ENCODE measurements at places on chromosomes 11 and 22.

DNA sequence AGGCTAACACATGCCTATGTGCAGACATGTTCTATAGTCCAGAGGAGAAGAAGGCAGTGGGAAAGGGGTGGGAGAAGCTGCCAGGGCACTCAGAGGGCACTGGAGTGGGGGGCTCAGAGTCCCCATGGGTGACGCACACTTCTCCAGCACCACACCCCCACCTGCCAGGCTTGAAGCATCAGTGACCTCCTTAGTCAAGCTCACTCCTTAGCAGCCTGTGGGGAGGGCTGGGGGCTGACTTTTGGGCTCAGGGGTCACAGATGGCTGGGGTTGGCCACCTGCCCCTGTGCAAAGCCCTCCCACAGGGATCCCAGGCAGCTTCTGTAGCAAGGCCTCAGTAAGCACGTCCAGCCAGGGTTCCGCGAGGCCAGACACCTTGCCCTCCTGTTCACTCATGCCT is 18.8 kb downstream of the TRIM29 start:
- no peak for DNase-seq

GRCh38 chr22:38069372-38070249 is 12.4 kb downstream of the PICK1 start:
- no peak for DNase-seq

GRCh38 chr22:37316875-37317371 is 34.6 kb downstream of the CYTH4 start:
- DNase-seq, result peak; percentile 82

DNA sequence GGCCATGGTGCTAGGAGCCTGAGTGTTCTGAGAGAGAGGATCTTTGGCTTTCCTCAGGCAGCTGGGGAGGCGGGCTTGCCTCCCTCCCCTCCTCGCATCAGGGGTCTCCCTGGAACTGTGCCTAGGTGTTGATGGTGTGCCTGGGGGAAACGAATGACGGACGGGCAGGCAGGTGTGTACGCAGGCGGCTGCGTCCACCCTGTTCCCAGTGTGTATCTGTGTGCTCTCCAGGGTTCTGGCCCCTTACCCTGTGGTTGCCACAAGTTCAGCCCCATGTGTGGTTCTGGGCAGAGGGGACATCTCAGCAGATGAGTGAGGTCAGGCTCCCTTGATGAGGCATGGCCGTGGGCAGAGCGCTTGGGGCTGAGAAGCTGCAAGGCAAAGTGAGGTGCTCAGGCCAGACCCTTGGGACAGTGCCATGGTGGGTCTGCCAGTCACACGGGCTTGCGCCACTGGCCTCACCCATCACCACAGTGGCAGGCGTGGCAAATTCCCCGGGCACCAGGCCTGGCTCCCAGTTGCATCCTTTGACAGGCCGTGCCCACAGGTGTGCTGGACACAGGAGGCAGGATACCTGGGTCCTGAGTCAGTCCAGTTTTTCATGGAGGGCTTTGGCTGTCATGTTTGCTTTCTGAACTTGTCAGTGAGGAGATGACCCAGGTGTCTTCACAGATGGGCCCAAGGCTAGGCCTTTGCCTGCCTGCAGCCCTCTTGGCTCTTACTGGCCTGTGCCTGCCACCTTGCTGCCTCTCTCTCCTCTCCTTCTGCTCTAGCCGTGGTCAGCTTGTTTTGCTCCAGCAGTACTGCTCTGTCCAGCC is 27.3 kb downstream of the GNAZ start:
- no peak for DNase-seq

- peak; percentile 55 for DNase-seq
These were observed 2.9 kb upstream of the MTFP1 start for GRCh38 chr22:30422481-30423300.

GRCh38 chr11:71349627-71350026 is 97.2 kb upstream of the SHANK2 start:
- no peak for DNase-seq

- DNase-seq, result no peak
These were observed 301.1 kb downstream of the BUD13 start for GRCh38 chr11:116471608-116472256.

DNA sequence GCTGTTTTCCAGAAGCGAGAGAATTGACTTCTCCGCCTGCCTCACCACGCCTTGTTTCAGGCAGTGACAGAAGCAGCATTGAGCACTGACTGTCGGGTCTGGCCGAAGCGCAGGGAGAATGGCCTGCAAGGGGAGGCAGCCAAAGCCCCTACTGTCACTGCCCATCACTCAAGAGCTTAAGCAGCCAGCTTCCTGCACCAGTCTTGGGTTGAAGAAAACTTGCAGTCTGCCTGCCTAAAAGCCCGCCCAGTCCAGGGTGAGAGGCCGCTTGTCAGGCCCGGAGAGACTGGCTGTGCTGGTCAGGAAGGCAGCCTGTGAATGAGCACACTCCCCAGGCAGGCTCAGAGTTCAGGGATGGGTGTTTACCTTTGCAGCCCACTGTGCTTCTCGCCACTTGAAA is 108.3 kb downstream of the PKNOX2 start:
- DNase-seq, result no peak

GRCh38 chr22:16989915-16990314 is 18.1 kb downstream of the GAB4 start:
- no peak for DNase-seq

GRCh38 chr11:64384981-64385944 is 26.3 kb downstream of the RPS6KA4 start:
- no peak for DNase-seq

GRCh38 chr22:47794851-47795250 is 1032.4 kb downstream of the TBC1D22A start:
- no peak for DNase-seq

- DNase-seq, result no peak
These were observed 17.0 kb downstream of the CD3E start for GRCh38 chr11:118321386-118322082.

DNA sequence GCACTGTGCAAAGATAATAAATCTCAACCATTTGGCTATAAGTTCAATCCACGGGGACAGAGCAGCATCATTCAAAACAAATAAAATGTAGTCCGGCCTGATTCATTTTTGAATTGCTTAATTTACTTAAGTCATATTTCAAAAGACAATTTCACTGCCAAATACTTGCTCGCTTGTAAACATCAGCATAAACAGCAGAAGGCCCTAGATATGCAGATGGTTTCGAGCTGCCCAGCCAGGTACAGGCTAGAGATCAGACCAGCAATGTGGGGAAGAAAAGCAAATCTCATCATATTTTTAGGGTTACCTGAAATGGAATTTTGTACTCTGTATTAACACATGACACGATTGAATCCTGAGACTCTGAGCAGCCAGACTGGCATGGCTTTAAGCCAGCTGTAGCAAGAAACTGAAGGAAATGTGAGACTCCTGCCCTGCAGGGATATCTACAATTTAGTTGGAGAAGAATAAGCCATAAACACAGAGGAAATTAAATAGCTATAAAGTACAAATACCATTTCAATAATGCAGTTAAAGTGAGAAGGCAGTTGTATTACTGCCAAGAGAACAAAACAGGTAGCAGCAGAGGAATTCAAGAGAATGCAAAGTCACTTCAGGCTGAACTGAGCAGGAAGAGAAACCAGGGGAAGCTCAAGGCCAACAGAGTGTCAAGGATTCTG is 440.3 kb downstream of the ETS1 start:
- DNase-seq, result no peak

GRCh38 chr22:48936391-48936790 is 891.3 kb downstream of the BRD1 start:
- no peak for DNase-seq

DNA sequence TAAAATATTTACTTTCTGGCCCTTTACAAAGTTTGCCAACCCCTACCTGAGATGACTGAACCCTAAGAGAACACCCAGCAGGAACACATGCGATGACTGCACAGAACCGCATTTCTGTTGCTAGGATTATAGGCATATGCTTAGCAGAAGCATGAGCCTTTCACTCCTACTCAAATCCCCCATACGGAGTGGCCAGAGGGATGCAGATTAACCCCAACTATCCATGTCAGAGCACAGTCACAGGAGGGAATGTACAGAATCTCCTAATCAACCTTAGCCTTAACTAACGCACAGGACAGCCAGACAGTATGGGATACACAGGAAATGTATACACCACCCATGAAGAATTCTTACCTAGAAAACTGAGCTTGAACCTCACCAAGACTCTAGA is 6.2 kb downstream of the HPS4 start:
- peak; percentile 17 for DNase-seq

GRCh38 chr11:69424748-69425147 is 56.7 kb upstream of the LINC01488 start:
- no peak for DNase-seq

DNA sequence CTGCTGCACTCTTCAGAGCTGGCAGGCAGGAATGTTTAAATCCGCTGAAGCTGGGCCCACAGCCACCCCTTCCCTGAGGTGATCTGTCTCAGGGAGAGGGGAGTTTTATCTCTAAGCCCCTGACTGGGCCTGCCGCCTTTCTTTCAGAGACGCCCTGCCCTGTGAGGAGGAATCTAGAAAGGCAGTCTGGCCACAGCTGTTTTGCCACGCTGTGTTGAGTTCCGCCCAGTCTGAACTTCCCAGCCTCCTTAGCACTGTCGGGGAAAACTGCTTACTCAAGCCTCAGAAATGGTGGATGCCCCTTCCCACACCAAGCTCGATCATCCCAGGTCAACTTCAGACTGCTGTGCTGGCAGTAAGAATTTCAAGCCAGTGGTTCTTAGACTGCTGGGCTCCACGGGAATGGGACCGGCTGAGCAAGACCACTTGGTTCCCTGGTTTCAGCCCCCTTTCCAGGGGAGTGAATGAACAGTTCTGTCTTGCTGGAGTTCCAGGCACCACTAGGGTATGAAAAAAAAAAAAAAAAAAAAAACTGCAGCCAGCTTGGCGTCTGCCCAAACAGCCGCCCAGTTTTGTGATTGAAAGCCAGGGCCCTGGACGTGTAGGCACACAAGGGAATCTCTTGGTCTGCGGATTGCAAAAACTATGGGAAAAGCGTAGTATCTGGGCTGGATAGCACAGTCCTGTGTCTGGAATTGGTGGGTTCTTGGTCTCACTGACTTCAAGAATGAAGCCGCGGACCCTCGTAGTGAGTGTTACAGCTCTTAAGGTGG is 127.4 kb downstream of the SPON1 start:
- no peak for DNase-seq

All from activated CD4-positive, alpha-beta T cell treated with anti-CD3 and anti-CD28 coated beads, Interleukin-2, Interleukin-6, amounts not matched to agents 100 ng/mL and 50 ng/mL, durations not matched to agents 16 hours and 8 hours (primary cell).